ENCODE measurements at places on chromosomes 2 and 18. TPM values are rescaled to one million over a fixed set of nuclear protein-coding genes. Genes with fewer than 3 reads are reported as not detected.

GRCh38 chr2:22600156-22600555, 784.8 kb upstream of the KLHL29 start:
- DNase-seq = no peak

DNA sequence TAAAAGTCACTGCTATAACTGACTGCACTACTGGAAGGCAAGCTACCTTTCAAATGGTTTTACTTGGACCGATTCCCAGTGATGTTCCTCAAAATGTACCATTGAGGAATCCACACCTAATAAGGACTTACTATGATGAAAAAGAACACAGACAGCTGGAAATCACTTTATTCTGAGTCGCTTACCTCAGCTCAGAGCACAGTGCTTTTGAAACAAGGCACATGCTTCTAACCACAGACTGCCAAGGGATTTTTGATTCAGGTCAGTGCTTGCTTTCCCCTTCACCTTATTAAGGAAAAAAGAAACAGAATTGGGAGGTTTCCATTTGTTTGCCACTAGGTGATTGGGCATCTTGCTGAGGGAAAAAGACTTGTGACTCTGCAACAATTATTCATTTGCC, 707.5 kb upstream of the FSHR start:
- no peak for DNase-seq

Gene SCN3A
- 0.23 TPM for total RNA-seq

GRCh38 chr2:231939022-231939421, 12.8 kb upstream of the NPPC start:
- DNase-seq = no peak

Gene MARCHF4
- not detected for total RNA-seq

GRCh38 chr2:46392561-46393346, 86.6 kb upstream of the TMEM247 start:
- no peak for DNase-seq

Gene RNF125
- 22.2 TPM for total RNA-seq

DNA sequence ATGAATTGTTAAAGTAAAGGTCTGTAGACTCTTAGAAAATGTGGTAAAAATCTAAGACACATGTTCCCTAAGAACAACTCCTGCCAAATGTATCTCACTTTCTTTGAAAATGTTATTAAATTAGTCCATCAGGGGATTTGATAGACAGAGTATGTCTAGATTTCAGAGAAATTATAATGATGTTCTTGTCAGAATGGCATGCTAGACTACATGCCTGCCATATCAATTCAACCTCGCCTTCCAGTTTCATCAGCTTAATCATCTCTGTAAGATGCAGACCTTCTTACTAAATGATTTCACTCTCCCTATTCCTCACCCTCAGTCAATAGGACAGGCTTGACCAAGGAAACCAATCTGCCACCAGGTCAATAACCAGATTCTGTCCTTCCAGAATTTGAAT, 368.4 kb downstream of the TXNL1 start:
- DNase-seq = no peak

GRCh38 chr18:33594799-33595198, 16.8 kb downstream of the ASXL3 start:
- no peak for DNase-seq

DNA sequence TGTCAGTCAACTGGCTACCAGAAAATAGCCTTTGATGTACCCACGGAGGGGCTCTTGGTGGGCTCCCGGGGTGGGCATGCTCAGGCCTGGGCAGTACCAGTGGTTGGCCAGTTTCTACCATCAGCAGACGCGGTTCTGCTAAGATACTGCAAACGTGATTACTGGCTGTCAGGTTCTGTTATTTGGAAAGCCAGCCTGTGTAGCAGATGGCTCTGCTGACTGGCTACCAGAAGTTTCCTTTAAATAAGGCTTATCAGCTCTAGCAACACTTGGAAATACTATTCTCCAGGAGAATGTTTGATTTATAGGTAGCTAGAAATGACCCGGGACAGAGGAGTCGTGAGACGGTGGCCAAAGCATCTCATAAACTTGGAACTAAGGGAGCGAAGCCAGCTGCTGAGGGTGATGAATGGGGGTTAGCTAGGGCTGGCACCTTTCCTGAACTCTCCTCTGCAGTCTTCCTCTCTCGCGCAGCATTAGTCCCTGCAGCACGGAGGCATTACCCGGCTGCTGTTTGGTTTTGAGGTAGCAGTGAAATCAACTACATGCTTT, 171.9 kb downstream of the AGAP1 start:
- DNase-seq = no peak

Gene CHMP3
- total RNA-seq = 35.0 TPM

GRCh38 chr2:56749152-56749752, 565.5 kb downstream of the CCDC85A start:
- no peak for DNase-seq

DNA sequence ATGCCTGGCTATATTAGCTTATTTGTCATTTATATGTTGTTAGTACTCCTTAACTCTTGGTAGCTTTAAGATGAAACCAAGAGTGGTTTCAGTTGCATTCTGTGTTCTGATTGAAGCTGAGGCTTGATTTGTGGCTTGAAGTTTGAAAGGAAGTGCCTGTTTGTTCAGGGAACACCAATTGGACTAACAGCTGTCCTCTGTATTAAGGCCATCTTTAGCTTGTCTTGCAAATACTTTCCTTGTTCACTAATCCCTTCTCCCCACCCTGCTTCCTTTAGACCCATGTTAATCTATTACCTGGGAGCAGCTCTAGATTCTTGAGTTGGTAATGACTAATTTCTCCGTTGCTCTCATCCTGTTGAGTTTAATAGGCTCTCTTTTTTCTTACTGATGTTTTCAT, 13.4 kb downstream of the ITGA6 start:
- no peak for DNase-seq

Gene CRYGD
- not detected for total RNA-seq

GRCh38 chr2:70974592-70974991, 3.8 kb upstream of the ANKRD53 start:
- no peak for DNase-seq

Gene TMEFF2
- not detected for total RNA-seq

DNA sequence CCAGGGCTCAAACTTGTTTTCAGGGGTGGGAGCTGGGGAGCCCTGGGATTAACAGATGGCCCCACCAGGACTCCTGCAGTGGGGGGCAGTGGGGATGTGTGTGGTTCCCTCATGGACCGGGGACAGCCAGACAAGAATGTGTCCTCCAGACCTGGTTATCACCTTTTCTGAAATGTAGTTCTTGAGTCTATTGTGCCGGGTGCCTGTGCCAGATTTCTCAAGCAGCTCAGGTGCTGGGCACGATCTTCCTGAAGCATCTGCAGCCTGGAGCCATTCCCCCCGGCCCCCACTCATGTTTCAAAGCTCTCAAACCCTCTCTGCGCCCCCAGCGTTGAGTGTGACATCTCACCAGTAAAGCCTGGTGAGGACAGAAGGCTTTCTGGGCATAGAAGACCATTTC, 48.4 kb upstream of the HAAO start:
- DNase-seq = no peak

Gene SH3RF3
- total RNA-seq = 1.4 TPM

DNA sequence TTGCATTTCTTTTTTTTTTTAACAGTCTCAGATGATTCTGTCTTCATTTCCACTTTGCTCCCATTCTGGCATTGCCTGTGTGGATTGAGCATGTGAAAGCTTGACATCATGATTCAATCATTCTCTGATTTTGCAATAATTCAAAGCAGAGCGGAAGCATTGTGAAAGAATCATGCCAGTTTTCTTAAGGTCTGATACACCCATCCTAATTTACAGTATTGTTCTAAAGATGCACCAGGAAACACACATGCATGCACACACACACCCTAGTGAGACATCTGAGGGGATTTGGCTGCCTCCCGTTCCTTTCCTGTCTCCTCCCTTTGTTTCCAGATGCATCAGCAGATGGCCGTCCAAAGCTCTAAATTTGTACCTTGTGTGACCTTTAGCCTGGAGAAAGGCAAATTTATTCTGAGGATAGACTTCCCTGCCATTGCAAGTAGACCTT, 97.3 kb downstream of the FMNL2 start:
- no peak for DNase-seq

Gene CROCC2
- total RNA-seq = not detected

GRCh38 chr2:149731079-149731478, 143.5 kb upstream of the MMADHC start:
- DNase-seq = no peak

Gene EFR3B
- 1.1 TPM for total RNA-seq

- DNase-seq = peak; percentile 80
These were observed 208.8 kb downstream of the CCDC178 start for GRCh38 chr18:33231474-33232317.

Gene IL1A
- total RNA-seq = 6.6 TPM

GRCh38 chr2:84209941-84210340, 249.1 kb downstream of the SUCLG1 start:
- DNase-seq = no peak

Gene CDH19
- total RNA-seq = not detected

Gene FKBP7
- 3.4 TPM for total RNA-seq

DNA sequence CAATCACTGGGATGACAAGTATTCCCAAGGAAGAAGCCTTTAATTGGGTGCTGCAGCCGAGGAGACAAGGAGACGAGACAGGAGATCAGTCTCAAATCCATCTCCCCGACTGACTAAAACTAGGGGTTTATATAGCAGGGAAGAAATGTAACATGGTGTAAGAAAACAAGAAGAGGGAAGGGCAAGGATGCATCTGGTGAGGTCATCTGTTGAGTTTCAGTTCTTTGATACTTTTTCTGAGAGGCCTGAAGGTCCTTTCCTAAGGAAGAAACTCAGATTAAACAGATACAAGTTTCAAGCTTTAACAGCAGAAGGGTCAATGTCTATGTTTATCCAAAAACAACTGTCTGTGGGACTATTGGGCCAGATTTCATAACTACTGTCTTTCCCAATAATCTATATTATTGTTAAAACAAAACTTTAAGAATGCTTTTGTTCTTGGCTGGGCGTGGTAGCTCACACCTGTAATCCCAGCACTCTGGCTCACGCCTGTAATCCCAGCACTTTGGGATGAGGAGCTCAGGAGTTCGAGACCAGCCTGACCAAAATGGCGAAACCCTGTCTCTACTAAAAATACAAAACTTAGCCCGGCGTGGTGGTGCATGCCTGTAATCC, 2.5 kb upstream of the PDCL3 start:
- no peak for DNase-seq

DNA sequence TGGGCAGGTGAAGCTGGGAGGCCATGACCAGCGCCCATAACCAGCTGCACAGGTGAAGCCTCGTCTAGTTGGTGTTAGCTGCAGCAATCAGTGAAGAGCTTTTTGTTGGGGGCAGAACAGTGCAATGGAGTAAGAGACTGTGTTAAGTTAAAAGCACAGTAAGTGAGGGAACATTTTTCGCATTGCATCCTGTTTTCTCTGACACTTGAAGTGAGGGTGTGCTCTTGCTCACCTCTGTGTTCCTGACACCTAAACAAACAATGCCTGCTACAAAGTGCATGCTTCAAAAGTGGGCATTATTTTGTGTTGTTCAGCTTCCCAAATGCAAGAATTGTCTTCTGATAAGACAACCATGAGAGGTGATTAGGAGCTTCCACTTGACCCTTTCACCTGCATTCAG, 324.0 kb upstream of the ACVR2A start:
- no peak for DNase-seq

- no peak for DNase-seq
These were observed 185.8 kb upstream of the PIK3C3 start for GRCh38 chr18:41769265-41769664.

GRCh38 chr2:230153390-230153976, 66.3 kb downstream of the SP110 start:
- no peak for DNase-seq

Gene XPO1
- 187 TPM for total RNA-seq

DNA sequence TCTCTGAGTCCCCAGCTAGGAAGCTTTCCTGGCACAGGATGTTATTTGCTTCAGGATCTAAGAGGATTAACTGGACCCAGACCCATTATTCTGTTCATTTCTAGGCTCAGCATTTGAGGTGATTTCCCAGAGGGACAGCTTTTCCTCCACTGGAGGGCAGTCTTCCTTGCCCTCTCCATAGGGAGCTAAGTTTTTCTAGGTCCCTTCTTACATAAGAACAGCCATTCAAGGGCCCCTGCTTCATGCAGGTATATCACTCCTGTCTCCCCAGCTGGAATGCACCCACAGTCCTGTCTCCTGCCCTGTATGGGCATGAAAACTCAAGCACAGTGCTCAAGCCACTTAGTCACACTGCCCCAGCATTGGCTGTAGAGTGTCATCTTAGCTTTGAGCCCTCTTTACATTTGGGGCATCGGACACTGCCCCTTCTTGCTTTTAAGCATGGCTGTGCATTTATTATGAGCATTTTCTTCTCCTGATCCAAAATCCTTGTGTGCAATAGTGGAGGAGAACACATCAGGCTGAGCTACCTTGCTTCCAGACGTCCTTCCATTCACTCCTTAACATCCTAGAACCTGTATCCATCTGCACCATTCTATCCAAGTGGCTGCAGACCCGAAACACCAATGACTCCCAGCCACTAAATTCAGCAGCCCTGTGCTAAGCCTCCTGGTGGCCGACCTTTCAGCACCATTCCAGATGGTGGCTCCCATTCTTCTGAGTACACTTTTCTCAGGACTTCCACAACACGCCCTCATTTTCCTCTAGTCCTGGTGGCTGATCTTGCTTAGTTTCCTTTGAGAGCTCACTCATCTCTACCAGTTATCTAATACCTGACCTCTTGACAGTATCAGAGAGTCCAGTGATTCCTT, 80.0 kb downstream of the COPS8 start:
- no peak for DNase-seq

- no peak for DNase-seq
These were observed 114.2 kb downstream of the DTNB start for GRCh38 chr2:25559148-25559547.

Gene LRP2
- total RNA-seq = 3.0 TPM

Gene KCNJ3
- total RNA-seq = not detected

GRCh38 chr2:189799531-189799930, 15.3 kb downstream of the PMS1 start:
- no peak for DNase-seq

GRCh38 chr18:73381699-73382036, 513.9 kb upstream of the NETO1 start:
- no peak for DNase-seq

DNA sequence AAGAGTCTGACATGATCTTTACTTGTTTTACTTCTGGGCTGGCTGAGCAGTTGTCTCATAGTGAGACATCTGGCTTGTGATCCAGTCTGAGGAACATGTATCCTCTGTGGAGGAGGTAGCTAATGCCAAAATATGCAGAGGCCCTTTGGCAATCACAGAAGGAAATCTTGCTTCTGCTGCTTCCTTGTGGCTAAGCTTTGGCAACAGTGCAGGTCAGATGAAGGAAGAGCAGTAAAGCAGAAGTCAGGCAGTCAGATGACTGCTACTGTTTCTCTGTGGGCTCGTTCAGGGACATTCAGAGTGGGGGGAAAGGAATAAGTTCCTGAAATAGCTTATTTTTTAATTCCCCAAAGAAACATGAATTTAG, 22.3 kb downstream of the DOK1 start:
- DNase-seq = no peak

Gene CDH2
- total RNA-seq = not detected

- DNase-seq = no peak
These were observed 82.6 kb downstream of the ZNF532 start for GRCh38 chr18:58947136-58947732.
